ENCODE measurements at places on chromosomes 12 and 14.

DNA sequence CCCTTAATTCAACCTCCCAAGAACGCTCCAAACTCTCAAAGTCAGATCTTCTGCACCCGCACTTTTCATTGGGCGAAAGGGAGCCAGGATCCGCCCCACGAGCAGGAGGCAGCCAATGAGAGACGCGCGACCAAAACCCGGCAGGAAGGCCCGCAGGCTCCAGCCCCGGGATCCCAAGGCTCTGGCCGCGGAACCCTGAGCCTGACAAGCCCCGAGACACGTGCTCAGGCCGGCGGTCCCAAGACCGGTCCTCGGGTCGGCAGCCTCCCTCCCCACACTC lies 438 bp downstream of the DDX54 start:
- DNase-seq: peak; percentile 74

GRCh38 chr12:110613071-110613770 lies 708 bp upstream of the TCTN1 start:
- DNase-seq: no peak

- no peak for DNase-seq
Observed at GRCh38 chr12:110554184-110554583, 28.9 kb downstream of the PPTC7 start.

- DNase-seq: no peak
Observed at GRCh38 chr14:36746872-36747271, 85.2 kb downstream of the PAX9 start.

GRCh38 chr14:35395283-35395682 lies 9.3 kb downstream of the NFKBIA start:
- DNase-seq: no peak

GRCh38 chr12:107684029-107684795 lies 1.4 kb upstream of the PWP1 start:
- DNase-seq: no peak

DNA sequence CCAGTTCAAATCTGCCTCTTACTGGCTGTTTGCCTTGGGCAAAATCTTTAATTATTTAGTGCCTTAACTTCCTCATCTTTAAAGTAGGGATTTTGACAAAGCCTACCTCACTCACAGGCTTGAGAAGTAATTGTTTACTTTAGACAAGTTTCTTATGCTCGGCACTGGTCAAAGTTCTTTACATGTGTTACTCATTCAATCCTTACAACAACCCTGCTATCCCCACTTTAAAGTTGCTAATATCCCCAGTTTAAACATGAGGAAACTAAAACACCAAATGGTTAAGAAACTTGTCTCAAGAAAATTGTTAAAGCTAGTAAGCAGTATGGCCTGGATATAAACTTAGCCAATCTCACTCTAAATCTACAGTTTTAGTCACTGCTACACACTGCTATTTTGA lies 204.0 kb upstream of the AVPR1A start:
- no peak for DNase-seq
